ENCODE measurements at places on chromosomes 1 and 21.

GRCh38 chr1:43199093-43199726 lies 27.1 kb downstream of the CFAP57 start:
- DNase-seq, result no peak

DNA sequence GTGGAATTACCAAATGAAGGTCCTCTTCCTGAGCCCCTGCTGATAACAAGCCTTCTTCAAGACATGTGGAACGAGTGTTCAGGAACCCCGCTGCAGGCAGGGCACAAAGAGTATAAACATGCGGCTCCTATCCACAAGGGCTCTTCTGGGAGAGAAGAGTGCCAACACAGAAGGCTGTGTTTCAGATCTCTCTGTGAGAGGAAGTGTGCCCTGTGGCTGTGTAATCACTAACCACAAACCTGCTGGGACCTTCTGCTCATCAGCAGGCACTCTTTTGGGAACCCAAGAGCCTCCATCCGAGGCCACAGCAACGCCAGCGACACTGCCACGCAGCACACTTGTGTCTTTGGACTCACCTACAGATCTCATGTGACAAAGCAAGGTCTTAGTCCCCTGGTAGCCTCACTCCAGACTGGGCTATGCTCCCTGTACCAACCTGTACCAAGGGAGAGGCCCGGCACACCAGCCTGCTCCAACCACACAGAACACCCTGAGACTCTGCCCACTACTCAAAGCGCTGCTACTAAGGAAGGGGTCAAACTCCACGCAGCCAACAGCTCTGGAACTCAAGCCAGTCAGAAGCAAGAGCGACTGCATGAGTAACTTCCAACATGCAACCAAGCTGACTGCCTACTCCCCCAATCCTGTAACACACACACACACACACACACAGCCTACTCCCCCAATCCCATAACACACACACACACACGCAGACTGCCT lies 7.8 kb downstream of the PTTG1IP start:
- no peak for DNase-seq

DNA sequence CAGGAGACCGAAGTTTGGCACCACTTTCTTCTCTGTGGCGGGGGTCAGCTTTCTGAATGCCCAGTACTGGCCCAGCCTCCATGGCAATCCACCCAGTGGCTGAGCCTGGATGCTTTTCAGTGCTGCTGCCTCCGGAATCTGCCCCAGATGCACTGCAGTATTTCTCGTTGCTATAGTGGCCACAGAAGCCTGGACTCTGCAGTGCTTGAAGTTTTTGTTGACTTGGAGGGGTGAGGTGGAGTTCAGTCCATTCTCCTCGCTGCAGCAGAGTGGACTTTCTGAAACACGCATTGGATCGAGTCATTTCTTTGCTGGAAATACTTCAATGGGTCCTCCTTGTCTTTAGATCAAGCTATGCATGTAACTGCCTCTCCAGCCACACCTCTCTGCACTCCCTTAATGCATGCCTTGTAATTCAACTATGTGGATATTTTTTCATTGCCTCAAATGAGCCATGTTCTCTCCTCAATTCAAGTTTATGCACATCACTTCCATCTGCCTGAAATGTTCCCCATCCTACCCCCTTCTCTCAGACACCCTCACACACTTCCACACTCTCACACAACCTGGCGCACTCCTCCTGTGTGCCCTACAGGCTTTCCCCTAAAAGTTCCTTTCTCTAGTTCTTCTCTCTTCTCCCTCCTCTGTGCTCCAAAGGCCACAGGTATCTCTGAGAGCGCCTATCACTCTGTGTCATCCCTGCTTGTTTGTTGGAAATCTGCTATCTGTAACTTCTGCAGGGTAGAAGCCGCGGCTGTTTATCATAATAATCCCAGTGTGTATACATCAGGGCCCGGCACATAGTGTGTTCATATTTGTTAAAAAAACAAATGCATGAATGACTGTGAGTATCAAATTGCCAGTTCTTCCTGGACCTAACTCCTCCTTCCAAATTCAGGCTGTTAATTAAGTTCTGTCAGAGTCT lies 16.5 kb downstream of the ADAM30 start:
- DNase-seq, result no peak

GRCh38 chr1:103525607-103526507 lies at the start of gene RNPC3:
TSS of gene RNPC3 (plus strand) at chr1:103525699. CDS start at chr1:103526071, 372 bp downstream.
- peak; percentile 51 for DNase-seq

DNA sequence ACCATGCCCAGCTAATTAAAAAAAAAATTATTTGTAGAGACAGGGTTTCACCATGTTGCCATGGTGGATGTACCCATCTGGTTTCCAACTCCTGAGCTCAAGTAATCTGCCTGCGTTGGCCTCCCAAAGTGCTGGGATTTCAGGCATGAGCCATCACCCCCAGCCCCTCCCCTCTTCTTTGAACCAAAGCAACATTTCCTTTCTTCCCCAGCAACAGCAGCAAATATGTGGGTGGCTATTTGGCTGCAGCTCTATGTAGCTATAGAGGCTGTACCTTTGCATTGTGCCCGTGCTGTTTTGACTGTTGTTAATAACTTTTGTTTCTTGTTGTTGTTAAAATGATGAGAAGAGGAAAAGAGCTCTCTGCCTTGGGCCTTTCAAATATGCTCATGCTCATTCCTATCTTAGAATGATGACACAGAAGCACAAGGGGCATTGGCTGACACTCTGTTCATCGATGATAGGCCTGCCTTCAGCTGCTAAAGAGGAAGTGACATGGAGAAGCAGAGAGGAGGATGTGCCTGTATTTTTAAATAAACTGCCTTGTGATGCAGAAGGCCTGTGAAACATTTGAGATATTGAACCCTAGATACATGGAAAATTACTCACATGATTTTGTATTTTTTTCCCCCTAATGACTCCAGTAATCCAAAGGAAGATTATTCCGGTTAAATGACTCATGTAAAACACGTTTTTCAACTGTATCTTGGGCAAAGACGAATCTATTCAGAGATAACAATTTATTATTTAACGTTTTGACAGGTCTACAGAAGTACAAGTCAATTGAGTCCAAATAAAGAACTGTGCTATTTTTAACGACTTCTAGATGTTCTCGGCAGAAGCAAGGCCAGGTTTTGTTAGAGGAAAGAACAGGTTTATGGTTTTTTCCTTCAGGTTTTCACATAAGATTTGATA lies 20.5 kb upstream of the XPR1 start:
- DNase-seq, result no peak

DNA sequence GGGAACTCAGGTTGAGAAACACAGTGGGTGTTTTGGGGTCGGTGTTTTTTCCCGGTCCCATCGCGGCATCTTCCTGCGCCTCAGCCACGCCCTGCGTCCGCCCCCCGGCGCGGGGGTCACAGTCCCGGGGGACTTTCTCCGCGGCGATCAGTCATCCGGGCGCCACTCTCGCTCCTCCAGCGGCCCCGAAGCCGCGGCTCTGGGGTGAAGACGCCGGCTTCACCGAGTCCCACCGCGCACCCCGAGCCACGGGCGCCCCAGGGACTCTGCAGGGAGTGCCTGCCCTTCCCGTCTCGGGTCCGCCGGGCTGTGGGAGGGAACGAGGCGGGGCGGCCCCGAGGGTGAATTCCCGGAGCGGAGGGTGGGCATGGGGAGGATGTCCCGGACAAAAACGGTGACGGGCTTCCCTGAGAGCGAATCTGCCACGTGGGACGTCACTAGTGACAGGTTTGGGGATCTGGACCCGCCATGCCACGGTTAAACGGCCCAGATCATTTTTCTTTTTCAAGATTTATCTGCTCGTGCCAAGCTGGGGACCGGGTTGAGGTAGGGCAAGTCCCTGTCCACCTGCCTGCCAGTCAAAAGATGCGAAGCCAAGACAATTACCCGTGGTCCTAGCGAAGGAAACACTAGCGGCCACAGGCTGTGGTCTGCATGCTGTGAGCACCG lies 717 bp upstream of the BATF3 start:
- DNase-seq, result no peak
